ENCODE measurements at places on chromosomes 5 and 9. TPM values are rescaled to one million over a fixed set of nuclear protein-coding genes. Genes with fewer than 3 reads are reported as not detected.

GRCh38 chr5:14148890-14149671, 5.9 kb downstream of the TRIO start:
- no peak overlapping the region for H3K27ac ChIP-seq
- H3K4me1 ChIP-seq, result peaks cover 69% of the 10 kb centered on the region
- no peak overlapping the region for H3K4me3 ChIP-seq
- no peaks in the 10 kb centered on the region for H3K27me3 ChIP-seq
- no peak for DNase-seq

PTBP3 gene
- 17.5 TPM for total RNA-seq

GRCh38 chr9:71921190-71921814, 9.9 kb downstream of the C9orf85 start:
- no peak overlapping the region for H3K4me3 ChIP-seq
- H3K27me3 ChIP-seq, result no peaks in the 10 kb centered on the region
- no peak overlapping the region for H3K27ac ChIP-seq
- no peaks in the 10 kb centered on the region for H3K36me3 ChIP-seq
- no peak for DNase-seq

PIP5K1B gene
- 1.2 TPM for total RNA-seq

DNA sequence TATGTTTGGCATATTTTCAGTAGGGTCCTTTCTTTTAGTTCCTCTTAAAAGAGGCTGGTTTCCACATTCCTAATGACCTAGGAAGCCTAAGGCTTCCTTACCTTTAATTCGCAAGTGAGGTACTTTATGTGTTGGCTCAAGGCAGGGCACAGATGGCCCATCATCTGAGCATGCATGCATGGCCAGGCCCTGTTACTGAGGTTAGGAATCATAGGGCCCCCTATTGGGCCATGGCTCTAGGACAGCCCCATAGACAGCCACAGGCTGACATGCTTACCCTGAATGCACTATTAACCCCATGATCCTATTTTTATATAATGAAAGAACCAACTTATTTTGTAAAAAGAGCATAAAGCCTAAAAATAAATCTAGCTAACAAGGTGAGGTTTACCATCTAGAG, 271.4 kb downstream of the ELAVL2 start:
- no peaks in the 10 kb centered on the region for H3K27me3 ChIP-seq
- no peak for DNase-seq
- H3K4me3 ChIP-seq, result no peak overlapping the region
- no peaks in the 10 kb centered on the region for H3K4me1 ChIP-seq

GRCh38 chr5:112711436-112711835, 26.2 kb upstream of the APC start:
- H3K4me1 ChIP-seq, result peaks cover 43% of the 10 kb centered on the region
- H3K27me3 ChIP-seq, result no peaks in the 10 kb centered on the region
- no peaks in the 10 kb centered on the region for H3K36me3 ChIP-seq
- no peak for DNase-seq

DNA sequence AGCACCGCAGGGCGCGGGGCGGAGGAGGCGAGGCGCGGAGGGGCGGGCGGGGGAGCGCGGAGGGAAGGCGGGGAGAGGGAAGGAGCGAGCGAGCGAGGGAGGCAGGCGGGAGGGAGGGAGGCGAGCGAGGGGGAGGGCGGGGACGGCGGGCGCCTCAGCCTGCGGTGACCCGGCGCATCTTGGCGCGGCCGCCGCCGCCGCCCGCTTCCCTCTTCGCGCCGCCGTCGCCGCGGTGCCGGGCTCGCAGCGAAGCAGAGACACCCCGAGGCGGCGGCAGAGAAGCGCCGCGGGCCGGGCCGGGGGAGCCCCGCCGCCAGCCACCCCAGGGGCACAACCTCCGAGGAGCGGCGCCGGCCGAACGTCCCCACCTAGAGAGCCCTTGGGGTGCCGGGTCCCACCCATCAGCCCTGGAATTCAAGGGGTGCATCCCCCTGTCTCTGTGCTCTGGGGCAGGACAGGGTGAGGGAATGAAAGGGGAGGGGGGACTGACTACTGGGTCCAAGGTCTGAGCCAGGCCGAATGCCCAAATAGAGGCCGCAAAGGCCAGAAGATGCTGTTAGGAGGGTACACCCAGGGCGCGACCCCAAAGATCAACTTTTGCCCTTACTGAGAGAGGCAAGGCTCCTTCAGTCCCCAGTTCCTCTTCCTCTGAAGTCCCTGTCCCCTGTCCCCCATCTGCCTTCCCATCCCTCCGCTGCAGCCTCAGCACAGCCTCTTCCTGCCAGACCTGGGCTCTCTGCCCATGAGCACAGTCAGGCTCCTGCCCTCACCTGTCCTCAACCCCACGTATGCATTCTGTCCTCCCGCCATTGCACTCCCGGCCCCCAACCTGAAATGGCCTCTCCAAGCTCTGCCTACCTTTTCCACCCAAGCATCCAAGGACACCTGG, at the start of gene ADAMTS2:
ADAMTS2 (minus strand) TSS at position 29 of the 889 bp plus-strand sequence. CDS start 133 bp downstream, outside the sequence.
- H3K27ac ChIP-seq, result no peak within 1 kb of the TSS
- no peaks in the 10 kb centered on the region for H3K36me3 ChIP-seq
- peak within 1 kb of the TSS; percentile 55 for H3K4me3 ChIP-seq
- peaks cover 7% of the 10 kb centered on the region for H3K4me1 ChIP-seq

GRCh38 chr5:132867046-132867451, 607 bp downstream of the UQCRQ start:
- H3K4me1 ChIP-seq, result peaks cover 27% of the 10 kb centered on the region
- no peak for DNase-seq
- H3K27ac ChIP-seq, result peak overlapping the region; percentile 83
- no peaks in the 10 kb centered on the region for H3K36me3 ChIP-seq
- H3K4me3 ChIP-seq, result peak overlapping the region; percentile 90

DNA sequence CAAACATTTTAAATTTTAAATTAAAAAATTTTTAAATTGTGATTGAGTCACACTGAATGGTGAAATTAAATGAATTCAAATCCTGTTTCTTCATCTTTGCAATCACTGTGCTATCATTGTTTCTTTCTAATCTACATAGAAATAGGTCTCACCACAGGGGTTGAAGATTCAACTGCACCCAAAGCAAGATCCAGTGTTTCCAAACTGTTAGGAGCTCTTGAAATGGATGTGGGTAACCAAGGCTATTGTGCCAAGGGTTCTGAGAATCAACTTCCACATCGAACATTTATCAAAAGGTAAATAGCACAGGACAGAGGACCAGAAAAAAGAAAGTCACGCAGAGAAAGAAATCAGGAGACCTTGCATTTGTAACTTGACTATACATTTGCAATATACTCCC, 172.6 kb upstream of the RASEF start:
- peaks cover 43% of the 10 kb centered on the region for H3K4me1 ChIP-seq
- no peaks in the 10 kb centered on the region for H3K36me3 ChIP-seq
- H3K27me3 ChIP-seq, result no peaks in the 10 kb centered on the region
- no peak for DNase-seq
- no peak overlapping the region for H3K27ac ChIP-seq

GRCh38 chr9:106731910-106732309, 131.1 kb upstream of the ZNF462 start:
- H3K27ac ChIP-seq, result no peak overlapping the region
- DNase-seq, result no peak
- no peak overlapping the region for H3K4me3 ChIP-seq
- no peaks in the 10 kb centered on the region for H3K27me3 ChIP-seq

NAIF1 gene
- total RNA-seq, result 7.3 TPM

DNA sequence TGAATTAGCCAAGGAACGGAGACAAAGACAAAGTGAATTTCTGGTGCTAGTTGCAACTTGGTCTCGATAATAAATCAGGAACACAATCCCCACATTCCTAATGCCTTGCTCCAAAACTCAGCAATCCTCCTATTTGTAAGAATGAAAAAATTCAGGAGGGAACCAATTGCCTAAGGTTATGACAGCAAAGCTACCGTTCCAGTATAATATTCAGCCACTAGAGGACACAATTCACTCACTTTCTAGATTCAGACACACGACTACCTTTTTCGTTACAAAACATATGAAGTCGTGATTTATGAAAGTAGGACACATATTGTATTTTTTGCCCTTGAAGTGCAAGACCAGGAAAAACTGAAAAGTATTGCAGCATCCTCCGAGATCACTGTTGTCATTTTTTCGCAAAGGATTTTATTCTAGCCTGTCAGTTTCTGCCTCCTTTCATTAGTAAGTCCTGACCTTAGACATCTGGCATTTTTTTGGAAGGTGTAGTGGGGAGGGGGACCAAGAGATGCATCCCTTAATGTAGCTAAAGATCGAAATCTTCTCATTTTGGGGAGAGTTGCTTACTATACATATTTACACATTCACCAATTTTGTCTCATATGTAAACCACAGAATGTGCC, 133.1 kb downstream of the DOCK8 start:
- no peaks in the 10 kb centered on the region for H3K36me3 ChIP-seq
- H3K27me3 ChIP-seq, result no peaks in the 10 kb centered on the region
- no peak for DNase-seq
- H3K4me1 ChIP-seq, result no peaks in the 10 kb centered on the region
- H3K27ac ChIP-seq, result no peak overlapping the region

GRCh38 chr5:109553846-109554245, 135.9 kb upstream of the MAN2A1 start:
- H3K4me3 ChIP-seq, result no peak overlapping the region
- H3K27me3 ChIP-seq, result no peaks in the 10 kb centered on the region
- no peak overlapping the region for H3K27ac ChIP-seq
- no peak for DNase-seq
- H3K36me3 ChIP-seq, result no peaks in the 10 kb centered on the region

TRIM23 gene
- 26.1 TPM for total RNA-seq

NAIP gene
- 6.5 TPM for total RNA-seq

DNA sequence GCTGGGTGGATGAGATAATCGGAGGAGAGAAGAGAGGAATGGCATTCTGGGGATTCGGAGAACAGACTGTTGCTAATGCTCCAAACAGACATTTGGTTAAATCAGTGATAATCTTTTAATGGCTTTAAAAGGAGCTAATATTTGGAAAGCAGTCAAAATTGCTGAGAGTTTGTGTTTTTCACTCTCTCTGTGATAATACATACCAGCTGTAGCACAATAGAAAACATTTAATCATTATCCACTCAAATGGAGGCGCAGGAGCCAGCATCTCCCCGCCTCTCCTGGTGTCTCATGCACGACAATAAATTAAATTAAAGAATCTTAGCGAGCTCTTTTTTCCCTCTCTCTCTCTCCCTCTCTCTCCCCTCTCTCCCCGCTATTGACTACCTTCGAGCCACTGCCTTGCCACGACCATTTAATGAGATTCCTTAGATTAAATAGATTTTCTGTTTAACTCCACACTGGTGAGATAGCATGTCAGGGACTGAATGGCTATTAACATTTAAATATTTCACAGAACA, 268.6 kb upstream of the MVB12B start:
- no peak for DNase-seq
- peaks cover 6% of the 10 kb centered on the region for H3K27me3 ChIP-seq
- H3K4me1 ChIP-seq, result no peaks in the 10 kb centered on the region
- no peak overlapping the region for H3K27ac ChIP-seq
- no peak overlapping the region for H3K4me3 ChIP-seq
